Activated T-cell treated with anti-CD3 and anti-CD28 coated beads for 4 hours (primary cell): ENCODE measurements at places on chromosomes 13 and 19.
A peak's percentile ranks its signal among the peaks of the same experiment; 100 is the strongest.

GRCh38 chr13:103772576-103772975 is 706.4 kb upstream of the SLC10A2 start:
- DNase-seq: no peak

GRCh38 chr13:51235186-51235585 is 13.0 kb downstream of the FAM124A start:
- DNase-seq: no peak

- no peak for DNase-seq
Measured at GRCh38 chr13:46609726-46610125, 56.8 kb downstream of the LRCH1 start.

DNA sequence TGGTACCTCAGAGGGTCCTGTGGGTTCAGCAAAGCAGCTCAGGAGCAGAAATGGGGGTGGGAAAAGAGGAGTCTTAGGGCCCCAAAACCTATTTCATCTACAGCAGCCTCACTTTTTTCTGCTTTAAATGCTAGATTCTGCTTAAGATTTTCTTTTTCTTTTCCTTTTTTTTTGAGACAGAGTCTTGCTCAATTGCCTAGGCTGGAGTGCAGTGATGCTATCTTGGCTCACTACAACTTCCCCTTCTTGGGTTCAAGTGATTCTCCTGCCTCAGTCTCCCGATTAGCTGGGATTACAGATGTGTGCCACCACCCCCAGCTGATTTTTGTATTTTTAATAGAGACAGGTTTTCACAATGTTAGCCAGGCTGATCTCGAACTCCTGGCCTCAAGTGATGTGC is 30.7 kb upstream of the WDFY2 start:
- no peak for DNase-seq

GRCh38 chr13:48508011-48508410 is 24.9 kb downstream of the RCBTB2 start:
- DNase-seq: no peak

DNA sequence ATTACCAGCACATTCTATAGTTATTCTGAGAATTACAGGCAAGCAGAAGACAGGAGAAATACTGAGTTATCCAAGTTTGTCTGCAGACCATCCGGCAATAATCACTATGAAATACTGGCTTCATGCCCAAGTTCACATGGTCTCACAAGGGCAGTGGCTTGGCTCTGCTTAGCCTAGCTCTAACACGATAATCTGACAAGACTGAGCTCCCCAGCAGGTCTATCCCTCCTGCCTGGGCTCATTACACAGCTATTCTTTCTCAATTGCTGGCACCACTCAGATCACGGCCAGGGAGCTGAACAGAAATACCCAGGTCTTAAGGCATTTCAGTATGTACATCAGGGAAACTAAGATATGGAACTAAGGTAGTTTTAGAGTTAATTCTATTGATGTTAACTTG is 361.6 kb upstream of the PCDH20 start:
- DNase-seq: no peak

DNA sequence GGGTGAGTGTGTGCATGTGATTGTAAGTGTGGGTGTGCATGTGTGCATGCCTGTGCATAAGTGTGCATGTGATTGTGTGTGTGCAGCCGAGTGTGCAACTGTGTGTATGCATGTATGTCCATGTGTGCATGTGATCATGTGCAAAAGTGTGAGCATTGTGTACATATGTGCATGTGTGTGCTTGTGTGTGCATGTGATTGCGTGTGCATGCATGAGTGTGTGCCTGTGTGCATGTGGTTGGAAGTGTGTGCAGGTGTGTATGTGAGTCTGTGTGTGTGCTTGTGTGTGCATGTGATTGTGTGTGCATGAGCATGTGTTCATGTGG is 3.5 kb downstream of the PODNL1 start:
- no peak for DNase-seq

GRCh38 chr13:75356421-75356820 is 125.5 kb downstream of the TBC1D4 start:
- DNase-seq: no peak

DNA sequence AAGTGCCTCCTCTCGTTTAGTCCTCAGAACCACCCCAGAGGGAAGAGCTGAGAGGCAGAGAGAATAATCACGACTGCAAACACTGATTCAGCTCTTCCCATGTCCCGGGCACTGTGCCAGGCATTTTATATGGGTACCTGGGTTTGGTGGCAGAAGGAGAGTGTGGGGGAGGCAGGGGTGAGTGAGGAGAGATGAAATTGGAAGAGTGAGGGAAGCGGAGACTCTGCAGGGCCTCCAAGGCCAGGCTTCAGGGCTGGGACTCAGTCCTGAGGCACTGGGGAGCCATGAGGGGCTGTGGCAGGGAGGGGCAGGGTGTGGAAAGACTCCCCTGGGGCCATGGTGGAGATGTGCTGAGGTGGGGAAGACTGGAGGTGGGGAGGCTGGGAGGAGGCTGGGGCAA is 8.7 kb downstream of the SYNGR4 start:
- no peak for DNase-seq

DNA sequence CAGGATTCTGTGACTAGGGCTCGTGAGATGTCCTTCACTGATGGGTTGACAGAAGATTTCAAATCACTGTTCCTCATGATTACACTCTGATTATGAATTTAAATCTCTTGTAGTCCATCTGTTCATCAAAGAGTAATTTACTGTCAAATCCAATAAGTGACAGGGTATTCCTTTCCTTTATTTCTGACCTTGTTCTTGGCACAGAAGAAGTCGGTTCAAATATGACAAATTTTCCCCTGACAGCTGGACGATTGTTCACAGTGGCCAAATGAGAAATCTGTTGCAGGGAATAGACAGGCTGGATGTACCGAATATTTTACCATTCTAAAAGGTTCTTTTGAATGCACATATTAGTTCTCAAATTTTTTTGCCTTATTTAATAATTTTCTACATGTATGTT is 767.3 kb upstream of the GPC6 start:
- DNase-seq: no peak

- DNase-seq: no peak
Measured at GRCh38 chr19:56314018-56314380, 640 bp downstream of the ZSCAN5A start.

GRCh38 chr13:65605396-65605795 is 1624.7 kb downstream of the PCDH9 start:
- no peak for DNase-seq

- DNase-seq: peak; percentile 25
Measured at GRCh38 chr19:19538061-19538784, at the start of gene CILP2. TSS of gene CILP2 (plus strand) at chr19:19538265. CDS start at chr19:19538350, 85 bp downstream.

GRCh38 chr19:3132971-3133792 is 2.7 kb upstream of the GNA15 start:
- peak; percentile 62 for DNase-seq

DNA sequence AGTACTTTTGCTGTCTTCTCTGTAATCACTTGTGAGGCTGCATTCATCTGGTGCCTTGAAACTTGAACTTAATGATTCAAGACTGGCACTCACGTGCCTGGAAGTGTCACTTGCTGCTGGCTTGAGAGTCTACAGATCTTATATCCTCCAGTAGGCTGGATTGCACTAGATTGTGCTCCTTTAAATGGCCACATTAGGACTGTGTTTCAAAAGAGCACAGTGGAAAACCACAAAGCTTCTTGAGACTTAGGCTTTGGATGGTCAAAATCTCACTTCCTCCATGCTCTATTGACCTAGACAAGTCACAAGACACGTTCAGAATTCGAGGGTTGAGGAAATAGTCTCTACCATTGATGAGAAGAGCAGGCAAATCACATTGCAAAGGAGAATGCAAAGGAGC is 1278.8 kb upstream of the MIR17HG start:
- no peak for DNase-seq

GRCh38 chr13:41064493-41064892 is 3.2 kb downstream of the WBP4 start:
- no peak for DNase-seq

DNA sequence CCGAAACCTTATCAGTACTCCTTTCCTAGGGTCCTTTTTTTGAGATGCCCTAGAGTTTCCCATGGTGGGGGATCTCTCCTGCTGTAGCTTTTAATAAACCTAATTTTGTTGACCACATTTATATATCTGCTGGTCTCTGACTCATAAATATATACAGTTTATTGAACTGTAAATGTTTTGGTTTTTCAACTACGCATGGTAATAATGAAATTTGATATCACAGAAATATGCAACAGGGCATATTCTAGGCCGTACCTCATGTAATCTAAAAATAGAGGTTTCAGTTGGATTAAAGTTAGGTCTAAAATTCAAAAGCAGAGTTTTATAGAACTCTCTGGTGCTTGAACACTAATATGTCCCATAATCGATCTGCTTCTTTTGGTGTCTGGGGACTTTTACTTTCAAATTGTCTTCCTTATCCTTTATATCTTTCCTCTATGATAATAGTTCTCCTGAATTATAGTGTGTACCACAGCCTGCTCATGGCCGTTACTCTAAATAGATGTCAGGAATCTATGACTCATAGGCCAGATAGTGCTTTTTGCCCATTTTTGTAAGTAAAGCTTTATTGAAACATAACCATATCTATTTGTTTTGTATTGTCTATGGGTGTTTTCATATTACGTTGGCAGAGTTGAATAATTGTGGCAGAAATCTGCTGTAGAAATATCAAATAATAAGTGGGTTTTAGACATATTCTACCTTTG is 324.8 kb upstream of the PCDH9 start:
- DNase-seq: no peak

- no peak for DNase-seq
Measured at GRCh38 chr13:31051999-31052398, 109.7 kb downstream of the HSPH1 start.

- DNase-seq: no peak
Measured at GRCh38 chr19:47002853-47003610, 16.6 kb upstream of the NPAS1 start.

DNA sequence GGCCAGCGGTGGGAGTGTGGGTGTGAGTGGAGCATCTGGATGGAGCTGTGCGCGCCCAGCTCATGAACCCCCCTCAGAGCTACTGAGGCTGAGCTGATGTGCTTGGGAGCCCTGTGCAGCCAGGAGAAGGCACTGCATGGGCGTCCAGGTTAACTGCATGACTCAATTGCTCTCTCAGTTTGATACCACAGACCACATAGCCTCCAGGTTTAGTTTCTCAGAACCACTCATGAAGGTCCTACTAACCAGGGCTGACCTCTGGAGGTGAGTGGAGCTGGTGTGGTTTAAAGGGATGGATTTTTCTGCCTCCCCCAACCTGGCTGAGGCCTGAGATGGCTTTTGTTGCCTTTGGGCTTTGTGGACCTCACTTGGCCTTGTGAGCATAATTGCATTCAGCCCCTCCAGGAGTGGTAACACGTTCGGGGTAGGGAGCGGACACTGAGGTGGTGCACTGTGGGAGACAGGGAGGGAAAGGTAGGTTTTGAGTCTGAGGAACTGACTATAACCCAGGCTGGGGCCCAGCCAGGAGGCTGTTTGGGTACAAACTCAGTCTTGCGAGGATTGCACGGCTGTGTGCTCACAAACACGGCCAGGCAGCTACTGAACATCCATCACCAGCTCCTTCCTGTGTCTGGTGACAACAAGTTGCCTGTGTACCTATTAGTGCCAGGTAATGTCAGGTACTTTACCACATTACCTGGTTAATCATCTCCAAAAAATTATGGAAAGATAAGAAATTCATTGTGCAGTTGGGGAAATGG is 97.5 kb downstream of the RGCC start:
- no peak for DNase-seq

GRCh38 chr13:65710514-65710913 is 1519.6 kb downstream of the PCDH9 start:
- no peak for DNase-seq

GRCh38 chr13:90108547-90108946 is 1238.9 kb upstream of the MIR17HG start:
- no peak for DNase-seq

- no peak for DNase-seq
Measured at GRCh38 chr13:24671386-24672113, 8.7 kb upstream of the ATP12A start.

DNA sequence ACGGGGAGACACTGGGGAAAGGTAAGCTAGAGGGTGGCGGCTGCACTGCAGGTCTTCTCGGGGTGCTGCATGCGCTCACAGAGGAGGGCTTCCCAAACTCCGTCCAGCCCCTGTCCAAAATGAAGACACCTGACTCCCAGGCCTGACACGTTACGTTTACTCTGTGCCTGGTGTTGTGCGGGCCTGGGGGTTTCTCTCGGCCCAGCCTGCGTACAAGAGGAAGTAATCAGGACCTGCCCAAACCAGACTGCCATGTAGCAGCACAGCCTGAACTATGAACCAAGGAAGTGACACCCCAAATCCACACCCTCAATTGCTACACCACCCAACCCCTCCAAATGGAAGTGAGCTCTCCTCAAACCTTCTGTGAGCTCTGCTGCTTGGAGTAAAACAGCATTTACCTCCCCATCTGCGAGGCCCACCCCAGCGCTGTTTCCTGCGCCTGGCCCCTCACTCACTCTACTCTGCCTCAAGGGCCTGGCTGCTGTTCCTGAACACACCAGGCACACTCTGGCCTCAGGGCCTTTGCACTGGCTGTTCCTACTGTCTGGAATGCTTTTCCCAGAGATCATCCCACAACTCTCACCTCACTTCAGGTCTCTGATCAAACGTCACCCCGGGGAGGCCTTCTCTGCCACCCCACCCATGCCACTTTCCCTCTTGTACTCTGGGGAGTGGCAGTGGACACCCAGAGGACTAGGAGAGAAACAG is 3.0 kb downstream of the HSPBP1 start:
- DNase-seq: no peak

- DNase-seq: no peak
Measured at GRCh38 chr13:91747186-91747585, 348.8 kb downstream of the GPC5 start.

GRCh38 chr19:49390131-49390928 is 2.3 kb downstream of the KASH5 start:
- no peak for DNase-seq

DNA sequence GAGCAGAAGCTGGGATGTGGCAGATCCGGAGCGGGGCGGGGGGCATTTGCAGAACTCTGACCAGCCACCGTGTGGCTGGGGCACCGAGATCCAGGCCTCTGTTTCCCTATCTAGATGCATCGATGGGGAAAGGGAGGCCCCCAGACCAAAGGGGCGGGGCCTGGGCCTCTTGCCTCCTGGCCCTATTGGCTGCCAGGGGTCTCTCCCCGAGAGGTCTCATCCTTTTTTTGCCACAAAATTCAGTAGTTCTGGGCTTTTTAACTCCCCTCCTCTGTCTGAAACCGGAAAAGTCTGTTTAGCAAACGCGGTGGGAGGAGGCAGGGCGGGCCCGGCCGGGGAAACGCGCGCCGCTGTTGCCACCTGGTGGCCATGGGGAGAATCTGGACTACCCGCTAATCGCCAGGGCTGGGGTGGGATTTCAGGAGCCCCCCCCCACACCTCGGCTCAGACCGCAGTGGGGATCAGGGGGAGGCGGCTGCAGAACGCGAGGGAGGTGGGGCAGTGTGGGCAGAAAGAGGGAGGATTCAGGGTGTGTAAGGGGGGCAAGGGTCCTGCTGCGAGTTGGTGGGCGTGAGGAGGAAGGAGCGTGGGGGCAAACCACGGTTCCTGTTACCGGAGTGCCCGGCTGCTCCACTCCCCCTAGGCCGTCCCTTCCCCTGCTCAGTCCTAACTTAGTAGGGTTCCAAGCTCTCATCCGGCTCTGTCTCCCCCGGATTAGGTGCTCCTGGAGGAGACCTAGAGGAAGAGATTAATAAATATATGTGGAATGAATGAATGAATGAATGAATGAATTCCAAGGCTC is 28.3 kb downstream of the IL12RB1 start:
- DNase-seq: peak; percentile 76

GRCh38 chr13:44389060-44389666 is 15.5 kb downstream of the SERP2 start:
- DNase-seq: no peak
